Hippocampal formation (tissue), 2 donors: ENCODE measurements at places on chromosomes 3 and 15.

DNA sequence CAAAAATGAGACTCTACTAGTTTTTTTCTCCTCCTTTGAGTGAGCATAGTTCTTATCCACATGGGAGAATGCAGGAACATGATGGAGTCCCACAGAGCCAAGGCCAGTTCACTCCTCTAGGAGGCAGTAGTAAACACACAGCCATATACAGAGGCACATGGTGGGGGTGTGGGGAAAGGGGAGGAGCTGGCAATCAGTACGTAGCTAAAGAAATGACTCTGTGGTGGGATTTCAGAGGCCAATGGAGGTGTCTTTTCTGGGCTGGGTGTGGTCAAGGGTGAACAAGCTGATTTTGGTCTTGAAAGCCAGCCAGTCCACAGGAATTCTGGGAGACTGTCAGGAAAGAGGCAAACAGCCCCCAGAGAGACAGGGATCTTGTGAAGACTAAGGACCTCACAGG lies 6.6 kb upstream of the RAB11A start:
- no peak for DNase-seq

DNA sequence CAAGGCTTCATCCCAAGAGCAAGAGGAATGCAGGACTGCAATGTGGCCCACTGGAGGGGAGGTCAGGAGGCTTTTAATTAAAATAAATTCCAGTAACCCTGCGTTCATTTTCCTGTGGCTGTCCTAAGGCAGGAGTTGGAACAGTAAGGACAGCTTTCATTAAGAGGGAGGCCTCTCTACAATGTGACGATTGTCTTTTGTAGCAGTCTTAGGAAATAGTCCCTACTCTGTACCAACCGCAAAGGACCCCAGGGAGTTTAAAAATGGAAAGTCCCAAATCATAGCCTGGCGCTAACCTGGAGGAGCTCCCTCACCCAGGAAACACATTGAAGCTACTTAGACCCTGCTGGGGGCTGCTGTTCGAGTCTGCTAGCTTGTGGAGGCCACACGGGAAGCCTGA lies 62.8 kb downstream of the SYNM start:
- no peak for DNase-seq

GRCh38 chr15:75054172-75054897 lies 30.9 kb downstream of the PPCDC start:
- peak; percentile 19 for DNase-seq

DNA sequence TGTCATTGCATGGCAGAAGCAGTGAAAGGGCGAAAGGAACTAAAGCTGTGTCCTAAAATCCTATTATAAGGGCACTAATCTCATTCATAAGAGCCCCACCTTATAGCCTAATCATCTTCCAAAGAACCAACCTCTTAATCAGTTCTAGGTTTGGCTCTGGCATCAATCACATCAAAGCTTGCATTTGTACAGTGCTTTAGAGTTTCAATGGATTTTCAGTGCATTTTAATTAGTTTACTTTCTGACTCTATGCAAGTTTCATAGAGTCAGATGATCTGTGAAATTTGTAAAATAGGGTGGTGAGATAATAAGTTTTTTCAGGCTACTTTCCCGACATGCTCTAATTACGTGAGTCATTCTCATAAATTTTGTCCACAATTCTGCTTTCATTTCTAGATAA lies 341.1 kb downstream of the DIPK2A start:
- no peak for DNase-seq

- no peak for DNase-seq
Measured at GRCh38 chr3:21449738-21450137, 301.3 kb downstream of the ZNF385D start.

DNA sequence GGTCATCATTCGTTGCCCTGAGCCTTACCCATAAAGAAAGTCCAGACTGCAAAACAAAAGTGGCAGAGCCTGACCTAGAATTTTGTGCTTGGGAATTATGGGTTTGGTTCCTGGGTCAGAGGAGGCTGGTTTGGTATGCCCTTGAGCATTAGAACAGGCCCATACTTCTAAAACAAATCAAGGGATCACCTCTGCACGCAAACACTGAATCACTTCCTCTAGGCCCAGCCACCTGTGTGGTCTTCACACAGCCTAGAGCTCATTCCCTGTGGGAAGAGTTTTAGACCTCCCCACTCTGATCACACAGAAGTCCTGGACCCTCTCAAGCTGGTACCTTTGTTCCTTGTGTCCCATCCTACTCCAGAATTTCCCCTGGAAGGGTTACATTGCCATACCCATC lies 59.4 kb downstream of the B3GNT5 start:
- DNase-seq: no peak

DNA sequence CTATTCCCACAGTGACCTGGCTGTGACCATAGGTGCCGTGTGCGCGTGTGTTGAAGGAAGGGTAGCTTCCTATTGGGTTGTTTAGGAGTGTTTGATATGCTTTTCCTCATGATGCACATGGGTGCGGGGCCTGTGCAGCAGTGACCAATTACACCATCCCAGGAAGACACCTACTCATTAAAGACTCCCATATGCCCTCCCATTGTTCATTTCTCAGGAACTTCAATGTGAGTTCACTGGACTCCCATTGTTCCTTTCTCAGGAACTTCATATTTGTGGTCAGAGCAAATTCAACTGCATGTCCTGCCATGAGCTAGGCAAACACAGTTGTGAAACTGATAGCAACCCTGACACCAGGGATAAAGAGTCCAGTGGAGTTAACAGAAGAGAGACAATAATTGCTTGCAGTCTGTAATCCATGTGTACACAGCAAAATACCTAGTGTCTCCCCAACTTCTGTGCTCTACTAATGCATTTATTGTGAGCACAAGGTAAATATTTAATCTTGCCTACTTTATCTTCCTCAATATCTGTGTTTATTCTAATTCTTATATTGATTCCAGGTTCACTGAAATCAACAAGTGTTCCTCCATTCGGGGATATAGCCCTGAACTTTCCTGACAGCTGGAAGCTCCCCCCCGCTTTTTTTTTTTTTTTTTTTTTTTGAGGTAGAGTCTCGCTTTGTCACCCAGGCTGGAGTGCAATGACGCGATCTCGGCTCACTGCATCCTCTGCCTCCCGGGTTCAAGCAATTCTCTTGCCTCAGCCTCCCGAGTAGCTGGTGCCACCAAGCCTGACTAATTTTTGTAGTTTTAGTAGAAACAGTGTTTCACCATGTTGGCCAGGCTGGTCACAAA lies 57.5 kb upstream of the GCNT3 start:
- DNase-seq: no peak

DNA sequence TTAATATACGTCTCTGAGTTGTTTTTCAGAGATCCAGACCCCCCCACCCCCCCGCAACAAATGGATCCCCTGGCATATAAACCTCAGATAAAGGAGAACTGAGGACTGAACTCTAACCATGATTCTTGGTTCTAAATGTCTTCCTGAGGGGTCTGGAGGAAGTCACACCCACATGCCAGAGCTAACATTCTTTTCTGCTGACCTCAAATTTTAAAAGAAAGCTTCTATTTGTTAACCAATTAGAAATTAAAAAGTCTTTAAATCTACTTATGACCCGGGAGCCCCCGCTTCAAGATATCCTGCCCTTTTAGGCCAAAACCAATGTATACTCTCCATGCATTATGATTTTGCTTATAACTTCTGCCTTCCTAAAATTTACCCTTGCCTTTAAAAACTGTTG lies 188.3 kb downstream of the ECT2 start:
- no peak for DNase-seq

- DNase-seq: no peak
Measured at GRCh38 chr3:29100292-29100691, 180.6 kb upstream of the RBMS3 start.

DNA sequence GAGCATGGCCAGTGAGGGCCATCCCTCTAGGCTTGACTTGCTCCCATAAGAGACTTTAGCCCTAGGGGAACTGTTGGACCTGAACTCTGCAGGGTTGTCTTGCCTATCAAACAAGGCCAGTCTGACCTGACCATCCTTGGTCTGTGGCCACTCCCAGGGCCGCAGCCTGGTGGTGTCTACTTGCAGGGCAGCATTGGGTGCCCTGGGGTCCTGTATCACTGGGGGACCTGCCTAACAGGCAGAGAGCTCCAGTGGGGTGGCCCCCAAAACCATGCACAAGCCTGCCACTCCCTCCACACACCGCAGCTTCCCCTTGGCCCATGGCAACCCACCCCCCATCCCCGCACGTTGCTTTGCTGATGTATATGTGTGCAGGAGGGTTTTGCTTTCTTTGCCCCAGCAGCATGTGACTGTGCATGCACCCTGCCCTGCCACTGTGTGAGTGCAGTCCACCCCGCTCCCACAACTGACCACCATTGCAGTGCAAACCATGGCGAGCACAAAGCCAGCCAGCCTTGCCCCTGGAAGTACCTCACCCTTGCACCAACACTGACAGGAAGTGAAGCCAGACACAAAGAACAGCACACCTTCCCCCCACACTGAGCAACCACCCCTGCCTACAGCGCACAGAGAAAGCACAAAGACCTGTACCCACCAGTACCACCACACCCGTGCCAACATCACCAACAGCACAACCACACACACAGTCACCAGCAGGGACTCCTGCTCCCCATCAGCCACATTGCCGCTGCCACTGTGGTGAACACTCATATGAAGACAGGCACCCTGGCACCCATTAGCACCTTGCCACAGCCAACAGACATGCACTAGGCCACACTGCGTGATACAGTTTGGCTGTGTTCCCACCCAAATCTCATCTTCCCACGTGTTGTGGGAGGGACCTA lies 88.8 kb downstream of the SENP7 start:
- DNase-seq: no peak

GRCh38 chr15:90994059-90994416 lies 297 bp downstream of the PRC1 start:
- no peak for DNase-seq

DNA sequence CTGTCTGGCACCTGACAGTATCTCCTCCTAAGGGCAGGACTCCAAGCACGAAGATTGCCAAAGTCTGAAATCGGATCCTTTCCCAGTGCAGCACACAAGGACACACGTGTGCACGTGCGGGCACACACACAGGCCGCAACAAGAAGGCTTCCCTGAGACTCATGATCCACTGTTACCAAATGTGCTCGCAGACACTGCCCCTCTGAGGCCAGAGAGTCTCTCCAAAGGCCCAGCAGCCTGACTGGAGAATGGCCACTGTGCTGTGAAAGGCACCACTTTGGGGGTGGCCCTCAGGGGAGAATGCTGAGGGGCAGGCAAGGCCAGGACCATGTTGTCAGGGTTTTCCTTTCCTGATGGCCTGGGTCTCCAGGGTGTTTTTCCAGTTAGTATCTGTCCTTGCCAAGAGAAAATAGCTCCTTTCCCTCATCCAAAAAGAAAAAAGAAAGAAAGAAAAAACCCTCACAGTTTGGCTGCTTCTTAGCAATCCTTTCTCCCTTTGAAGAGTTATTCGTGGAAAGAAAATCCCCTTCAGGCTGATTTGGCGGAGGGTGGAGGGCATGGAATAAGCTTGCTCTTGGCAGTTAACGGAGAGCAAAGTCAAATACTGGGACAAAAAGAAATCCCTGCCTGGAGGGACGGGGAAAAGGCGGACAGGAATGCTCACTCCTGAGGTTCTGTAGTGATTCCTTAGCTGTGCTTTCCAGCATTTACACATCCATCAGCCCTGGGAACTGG lies 112.2 kb upstream of the ETV5 start:
- DNase-seq: peak; percentile 42

DNA sequence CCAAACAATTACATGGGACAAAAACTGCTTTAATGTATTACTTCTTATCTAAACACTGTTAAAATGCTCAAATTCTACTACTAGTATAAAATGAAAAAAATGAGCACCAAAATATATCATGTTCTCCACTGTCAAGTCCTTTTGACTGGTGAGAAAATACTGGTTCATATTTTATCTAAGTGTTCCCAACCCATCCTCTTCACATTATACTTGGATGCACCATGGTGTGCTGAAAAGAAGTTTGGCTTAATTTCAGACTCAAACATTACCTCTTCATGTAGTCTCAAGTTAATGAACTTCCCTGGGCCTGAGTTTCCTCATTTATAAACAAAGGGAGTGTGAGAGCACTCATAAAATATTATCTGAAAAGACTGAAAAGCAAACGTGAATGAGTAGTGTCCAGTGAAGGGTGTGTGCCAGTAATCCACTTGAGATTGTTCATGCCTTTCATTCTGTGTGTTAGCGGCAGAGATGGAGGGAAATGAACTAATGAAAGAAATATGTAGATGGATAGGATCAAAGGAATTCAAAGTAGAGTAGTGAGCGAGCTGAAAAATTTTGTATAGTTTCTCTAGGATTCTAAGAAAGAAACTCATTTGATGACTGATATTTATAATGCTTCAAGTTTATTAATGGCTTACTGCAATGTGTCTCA lies 263.2 kb downstream of the NLGN1 start:
- DNase-seq: no peak
